Neural progenitor cell (in vitro differentiated cells): ENCODE measurements at places on chromosomes 1 and 21. TPM values are rescaled to one million over a fixed set of nuclear protein-coding genes. Genes with fewer than 3 reads are reported as not detected.
A peak's percentile ranks its signal among the peaks of the same experiment; 100 is the strongest.

DNA sequence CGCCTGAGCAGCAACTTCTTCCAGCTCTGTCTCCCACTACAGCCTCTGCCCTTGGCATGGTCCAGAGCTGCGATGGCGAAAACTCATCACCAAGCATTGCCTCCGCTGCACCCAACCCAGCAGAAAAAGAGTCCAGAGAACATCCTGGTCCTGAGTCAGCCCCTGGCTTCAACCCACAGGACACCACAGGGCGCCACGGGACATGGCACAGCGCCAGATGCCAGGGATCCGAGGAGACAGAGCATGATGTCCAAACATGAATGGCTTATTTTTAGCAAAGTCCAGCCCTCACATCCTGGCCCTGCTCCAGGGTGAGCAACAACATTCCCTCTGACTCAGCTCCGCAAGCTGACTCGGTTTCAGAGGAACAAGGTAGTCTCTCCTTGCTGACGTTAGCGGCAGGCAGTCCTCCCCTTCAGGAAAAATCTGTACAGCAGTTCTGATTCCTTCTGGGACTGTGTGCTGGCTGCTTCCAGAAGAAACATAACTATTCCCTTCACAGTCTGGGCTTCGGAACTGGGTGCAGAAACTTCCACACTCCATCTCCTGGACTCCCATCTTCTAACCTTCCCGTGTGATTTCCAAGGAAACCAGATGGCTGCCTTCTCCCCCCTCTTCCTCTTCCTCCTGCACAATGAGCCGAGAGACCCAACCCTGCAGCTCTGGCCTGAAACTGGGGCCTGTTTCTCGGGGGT, 131.3 kb downstream of the TOMM20 start:
- no peaks in the 10 kb centered on the region for H3K4me1 ChIP-seq
- H3K36me3 ChIP-seq = no peaks in the 10 kb centered on the region
- no peaks in the 10 kb centered on the region for H3K27me3 ChIP-seq
- H3K4me3 ChIP-seq = no peak overlapping the region

Gene FOXD2
- 0.03 and 0.32 TPM in 2 replicates for total RNA-seq

- no peak overlapping the region for H3K27ac ChIP-seq
- H3K36me3 ChIP-seq = no peaks in the 10 kb centered on the region
- H3K27me3 ChIP-seq = peaks cover 4% of the 10 kb centered on the region
Measured at GRCh38 chr1:209769971-209770370, 14.1 kb downstream of the TRAF3IP3 start.

- H3K27me3 ChIP-seq = no peaks in the 10 kb centered on the region
- H3K27ac ChIP-seq = no peak overlapping the region
- DNase-seq = no peak
- H3K4me3 ChIP-seq = no peak overlapping the region
- no peaks in the 10 kb centered on the region for H3K36me3 ChIP-seq
Measured at GRCh38 chr1:91616712-91617111, 116.1 kb downstream of the CDC7 start.

Gene PRAMEF17
- total RNA-seq = not detected in 2 replicates

DNA sequence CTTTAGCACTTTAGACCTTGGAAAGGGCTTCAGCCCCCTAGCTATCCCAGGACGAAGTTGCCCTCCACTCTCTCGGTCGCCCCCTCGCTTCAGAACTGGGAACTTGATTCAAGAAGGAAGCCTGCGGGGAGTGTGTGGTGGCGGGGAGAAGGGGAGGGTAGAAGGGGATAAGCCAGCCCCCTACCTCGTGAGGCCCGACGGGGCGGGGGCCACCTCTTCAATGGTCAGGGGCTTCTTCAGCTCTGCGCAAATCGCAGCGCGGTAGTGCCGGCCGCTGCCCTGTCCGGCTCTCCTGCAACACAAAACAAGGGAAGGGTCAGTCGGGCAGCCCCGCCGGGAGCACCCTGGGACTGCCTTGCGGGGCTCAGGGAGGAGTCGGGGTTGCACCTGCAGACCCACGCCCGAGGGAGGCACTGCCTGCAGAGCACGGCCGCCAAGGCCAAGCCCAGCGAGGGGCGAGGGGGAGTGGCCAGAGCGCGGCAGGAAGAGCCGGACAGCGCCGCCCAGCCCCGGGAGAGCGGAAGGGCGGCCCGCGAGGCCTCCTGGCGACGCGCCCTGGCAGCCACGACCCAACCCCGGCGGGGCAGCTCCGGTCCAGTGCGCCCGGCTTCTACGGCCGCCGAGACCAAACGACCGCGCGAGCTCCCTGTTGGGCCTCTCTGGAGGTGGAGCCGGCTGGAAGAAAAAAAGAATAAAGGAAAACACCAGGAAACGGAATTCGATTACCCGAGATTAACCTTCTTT, 56.2 kb upstream of the RASAL2 start:
- H3K4me3 ChIP-seq = peak overlapping the region; percentile 48
- DNase-seq = peak; percentile 78
- no peaks in the 10 kb centered on the region for H3K27me3 ChIP-seq
- no peak overlapping the region for H3K27ac ChIP-seq

DNA sequence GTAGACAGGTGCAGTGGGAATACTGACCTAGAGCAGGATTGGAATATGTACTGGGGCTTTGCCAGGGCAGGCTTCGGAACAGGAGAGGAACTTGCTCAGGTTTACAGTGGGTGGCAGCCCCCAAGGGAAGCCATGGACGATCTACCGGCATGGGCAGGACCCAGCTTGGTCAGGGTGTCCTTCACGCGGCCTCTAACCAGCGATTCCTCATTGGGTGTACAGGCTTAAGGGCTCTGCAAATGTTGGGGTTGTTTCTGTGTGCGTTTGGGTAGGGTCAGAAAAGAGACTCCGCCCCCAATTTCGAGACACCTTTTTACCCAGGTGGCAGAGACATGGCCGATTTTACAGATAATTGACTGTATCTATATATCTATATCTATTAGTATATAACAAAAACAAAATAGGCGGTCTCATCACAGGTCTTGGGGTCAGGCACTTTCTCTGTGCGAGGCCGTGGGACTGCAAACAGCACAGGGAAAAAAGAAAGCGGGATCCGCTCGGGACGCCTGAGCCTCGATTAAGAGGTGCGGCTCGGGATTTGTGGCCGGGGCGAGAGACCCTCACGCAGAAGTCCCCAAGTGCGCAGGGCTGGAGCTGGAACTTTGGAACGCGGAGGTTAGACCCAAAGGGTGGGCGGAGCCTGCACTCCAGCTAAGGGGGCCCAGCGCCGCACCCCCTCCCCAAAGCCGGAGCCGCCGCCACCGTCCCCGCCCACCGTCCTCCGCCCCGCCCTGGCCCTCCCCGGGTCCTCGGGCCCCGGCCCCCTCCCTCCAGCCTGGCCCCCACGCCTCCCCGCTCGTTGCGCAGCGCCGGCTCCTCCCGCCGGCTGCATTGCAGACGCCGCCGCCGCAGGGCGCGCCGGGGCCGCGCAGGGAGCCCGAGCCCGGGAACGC, 67.5 kb upstream of the VAMP3 start:
- H3K27me3 ChIP-seq = peaks cover 74% of the 10 kb centered on the region
- H3K36me3 ChIP-seq = no peaks in the 10 kb centered on the region
- peak overlapping the region; percentile 42 for H3K4me3 ChIP-seq
- peaks cover 14% of the 10 kb centered on the region for H3K4me1 ChIP-seq
- DNase-seq = peak; percentile 80

Gene RAB25
- total RNA-seq = 2.4 and 7.7 TPM in 2 replicates

Gene PIK3C2B
- 20.7 and 27.4 TPM in 2 replicates for total RNA-seq

GRCh38 chr1:178361847-178362246, 134.9 kb downstream of the CLEC20A start:
- H3K4me3 ChIP-seq = no peak overlapping the region
- no peaks in the 10 kb centered on the region for H3K27me3 ChIP-seq
- H3K4me1 ChIP-seq = peaks cover 3% of the 10 kb centered on the region

DNA sequence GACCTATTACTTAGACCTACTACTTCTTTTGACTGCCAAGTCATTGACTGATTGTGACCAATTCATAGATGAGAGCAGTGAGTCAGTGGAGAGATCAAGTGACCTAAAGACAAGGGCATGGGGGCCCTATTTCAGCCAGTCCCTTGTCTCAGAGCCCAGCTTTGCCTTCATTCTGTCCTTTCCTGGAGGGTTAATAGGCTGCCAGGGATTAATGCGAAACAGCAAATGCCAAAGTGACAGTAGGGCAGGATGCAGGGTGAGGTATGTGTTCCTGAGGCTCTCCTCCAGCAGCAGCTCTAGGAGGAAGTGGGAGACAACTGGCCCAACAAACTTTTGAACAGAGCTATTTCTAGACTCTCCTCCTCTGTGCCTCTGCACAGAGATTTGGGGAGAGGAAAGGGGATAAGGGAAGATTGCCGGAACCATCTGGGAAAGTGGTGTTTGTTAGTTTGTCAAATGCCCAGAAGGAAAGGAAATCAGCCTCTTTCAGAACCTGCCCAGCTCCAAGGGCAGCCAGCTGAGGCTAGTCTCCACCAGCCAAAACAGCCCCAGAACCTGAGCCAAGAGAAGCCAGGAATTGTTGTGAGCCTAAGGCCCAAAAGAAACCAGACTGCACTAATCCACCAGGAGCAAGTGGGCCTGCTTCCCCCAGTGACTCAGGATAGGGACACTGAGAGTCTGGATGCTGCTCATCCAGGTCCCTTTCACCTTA, 4.9 kb upstream of the S100A3 start:
- no peaks in the 10 kb centered on the region for H3K36me3 ChIP-seq
- no peaks in the 10 kb centered on the region for H3K27me3 ChIP-seq
- DNase-seq = no peak
- H3K27ac ChIP-seq = no peak overlapping the region

GRCh38 chr1:15320267-15320666, 73.2 kb downstream of the FHAD1 start:
- no peak for DNase-seq
- no peaks in the 10 kb centered on the region for H3K36me3 ChIP-seq
- no peaks in the 10 kb centered on the region for H3K27me3 ChIP-seq
- H3K4me1 ChIP-seq = peaks cover 9% of the 10 kb centered on the region

DNA sequence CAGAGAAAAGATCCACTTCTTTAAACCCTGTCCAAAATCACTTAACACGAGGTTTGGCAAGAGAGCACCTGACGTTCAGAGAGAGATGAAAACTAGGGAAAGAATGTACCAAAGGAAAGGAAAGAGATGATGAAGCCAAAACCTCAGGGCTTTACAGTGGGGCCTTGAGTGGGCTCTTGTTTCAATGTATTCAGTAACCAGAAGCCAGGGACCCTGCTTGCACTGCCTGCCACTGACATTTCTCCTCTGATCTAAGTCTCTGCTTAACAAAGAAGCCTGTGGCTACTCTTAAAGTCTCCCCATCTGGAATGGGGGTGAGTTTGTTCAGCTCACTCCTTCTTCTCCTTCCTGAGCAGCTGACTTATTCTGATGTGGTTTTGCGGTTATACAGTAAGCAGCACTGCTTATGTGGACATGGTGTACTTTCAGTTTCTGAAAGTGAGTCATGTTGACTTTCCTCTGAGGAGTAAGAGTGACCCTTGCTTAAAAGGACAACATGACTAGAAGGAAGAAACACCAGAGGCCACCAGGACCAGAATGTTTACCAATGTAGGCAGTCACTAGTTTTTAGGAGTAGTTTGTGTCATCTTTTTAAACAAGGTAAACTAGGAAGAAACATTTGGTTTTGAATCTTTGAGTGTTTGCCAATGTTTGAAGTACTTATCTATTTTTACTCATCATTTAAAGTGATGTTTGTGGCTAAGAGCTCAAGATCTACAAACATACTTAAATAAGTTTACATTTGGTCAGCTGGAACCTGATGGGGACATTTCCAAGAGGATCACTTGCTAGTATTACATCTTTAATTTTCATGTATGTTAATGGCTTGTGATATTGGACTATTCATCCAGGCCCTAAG, 87.4 kb downstream of the FASLG start:
- no peaks in the 10 kb centered on the region for H3K4me1 ChIP-seq
- no peak overlapping the region for H3K4me3 ChIP-seq
- H3K27me3 ChIP-seq = no peaks in the 10 kb centered on the region
- no peak overlapping the region for H3K27ac ChIP-seq
- no peaks in the 10 kb centered on the region for H3K36me3 ChIP-seq

DNA sequence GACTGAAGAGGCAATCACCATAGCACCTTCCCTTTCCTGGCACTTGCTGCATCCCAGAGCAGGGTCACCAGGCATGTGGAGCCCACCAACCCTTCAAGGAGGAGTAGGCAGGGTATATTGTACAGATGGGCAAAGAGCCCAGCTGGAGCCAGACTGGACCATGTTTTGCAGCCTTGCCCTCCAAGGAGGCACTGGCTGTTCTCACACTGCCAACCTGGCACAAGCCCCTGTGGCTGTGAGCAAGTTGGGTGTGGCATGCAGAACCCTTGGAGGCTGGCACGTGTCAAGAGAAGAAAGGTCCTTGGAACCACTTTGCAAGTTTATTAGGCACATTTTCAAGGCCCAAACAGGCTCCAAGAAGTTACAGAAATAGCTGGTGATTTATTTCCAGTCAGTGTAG, 146.4 kb downstream of the FOXD2 start:
- peaks cover 5% of the 10 kb centered on the region for H3K27me3 ChIP-seq
- no peak overlapping the region for H3K4me3 ChIP-seq
- H3K27ac ChIP-seq = no peak overlapping the region
- H3K36me3 ChIP-seq = no peaks in the 10 kb centered on the region
- no peaks in the 10 kb centered on the region for H3K4me1 ChIP-seq

GRCh38 chr1:227746676-227747075, 11.4 kb downstream of the SNAP47 start:
- no peak overlapping the region for H3K27ac ChIP-seq
- DNase-seq = no peak
- no peaks in the 10 kb centered on the region for H3K4me1 ChIP-seq
- no peak overlapping the region for H3K4me3 ChIP-seq

Gene PFDN2
- 57.6 and 74.1 TPM in 2 replicates for total RNA-seq

Gene FNDC5
- total RNA-seq = 9.6 and 21.4 TPM in 2 replicates

- no peak overlapping the region for H3K4me3 ChIP-seq
- DNase-seq = peak; percentile 80
- no peak overlapping the region for H3K27ac ChIP-seq
- H3K36me3 ChIP-seq = no peaks in the 10 kb centered on the region
- peaks cover 21% of the 10 kb centered on the region for H3K4me1 ChIP-seq
- no peaks in the 10 kb centered on the region for H3K27me3 ChIP-seq
Measured at GRCh38 chr1:212291505-212292134, 6.4 kb downstream of the PPP2R5A start.

Gene FCMR
- total RNA-seq = not detected in 2 replicates
